ENCODE measurements at places on chromosomes 12 and 14. TPM values are rescaled to one million over a fixed set of nuclear protein-coding genes. Genes with fewer than 3 reads are reported as not detected.

- DNase-seq = no peak
These were observed 84.4 kb downstream of the PPP2R5C start for GRCh38 chr14:101845896-101846295.

- DNase-seq = no peak
These were observed 34.0 kb downstream of the TCHP start for GRCh38 chr12:109934026-109934425.

- no peak for DNase-seq
These were observed 20.2 kb downstream of the CEP170B start for GRCh38 chr14:104885031-104885972.

GRCh38 chr12:107917912-107918800, 143.7 kb downstream of the ASCL4 start:
- no peak for DNase-seq

DNA sequence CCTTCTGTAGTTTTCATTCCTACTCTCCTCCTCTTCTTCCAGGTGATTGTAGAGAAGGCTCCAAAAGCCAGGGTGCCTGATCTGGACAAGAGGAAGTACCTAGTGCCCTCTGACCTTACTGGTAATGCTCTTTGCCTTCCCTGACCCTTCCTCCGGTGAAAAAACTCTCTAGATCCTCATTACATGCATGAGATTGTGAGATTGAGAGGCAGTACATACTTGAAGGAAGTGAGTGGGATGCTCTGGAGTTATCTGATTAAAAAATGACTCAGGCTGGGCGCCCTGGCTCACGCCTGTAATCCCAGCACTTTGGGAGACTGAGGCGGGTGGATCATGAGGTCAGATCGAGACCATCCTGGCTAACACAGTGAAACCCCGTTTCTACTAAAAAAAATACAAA, 5.3 kb downstream of the GABARAPL1 start:
- DNase-seq = no peak

GRCh38 chr12:57616383-57617101, 5.3 kb downstream of the ARHGEF25 start:
- no peak for DNase-seq

- no peak for DNase-seq
These were observed 117.2 kb upstream of the DIO3 start for GRCh38 chr14:101444116-101444515.

DNA sequence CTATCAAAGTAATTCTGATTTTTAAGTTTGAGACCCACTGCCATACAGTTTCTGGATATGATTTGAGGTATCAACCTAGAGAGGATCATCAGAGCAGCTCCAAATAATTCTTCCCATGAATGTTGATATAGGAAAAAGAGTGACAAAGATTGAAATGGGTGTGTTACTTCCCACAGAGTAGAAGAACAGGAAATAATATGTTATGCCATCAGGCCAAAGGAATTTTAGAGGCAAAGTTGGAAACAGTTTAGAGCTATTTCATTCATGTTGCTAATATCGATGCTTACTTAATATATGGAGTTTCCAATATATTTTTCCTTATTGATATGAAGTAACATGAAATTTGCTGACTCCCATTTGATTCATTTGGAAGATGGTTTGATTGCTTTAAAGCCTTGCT, 8.9 kb upstream of the MSRB3 start:
- no peak for DNase-seq

DNA sequence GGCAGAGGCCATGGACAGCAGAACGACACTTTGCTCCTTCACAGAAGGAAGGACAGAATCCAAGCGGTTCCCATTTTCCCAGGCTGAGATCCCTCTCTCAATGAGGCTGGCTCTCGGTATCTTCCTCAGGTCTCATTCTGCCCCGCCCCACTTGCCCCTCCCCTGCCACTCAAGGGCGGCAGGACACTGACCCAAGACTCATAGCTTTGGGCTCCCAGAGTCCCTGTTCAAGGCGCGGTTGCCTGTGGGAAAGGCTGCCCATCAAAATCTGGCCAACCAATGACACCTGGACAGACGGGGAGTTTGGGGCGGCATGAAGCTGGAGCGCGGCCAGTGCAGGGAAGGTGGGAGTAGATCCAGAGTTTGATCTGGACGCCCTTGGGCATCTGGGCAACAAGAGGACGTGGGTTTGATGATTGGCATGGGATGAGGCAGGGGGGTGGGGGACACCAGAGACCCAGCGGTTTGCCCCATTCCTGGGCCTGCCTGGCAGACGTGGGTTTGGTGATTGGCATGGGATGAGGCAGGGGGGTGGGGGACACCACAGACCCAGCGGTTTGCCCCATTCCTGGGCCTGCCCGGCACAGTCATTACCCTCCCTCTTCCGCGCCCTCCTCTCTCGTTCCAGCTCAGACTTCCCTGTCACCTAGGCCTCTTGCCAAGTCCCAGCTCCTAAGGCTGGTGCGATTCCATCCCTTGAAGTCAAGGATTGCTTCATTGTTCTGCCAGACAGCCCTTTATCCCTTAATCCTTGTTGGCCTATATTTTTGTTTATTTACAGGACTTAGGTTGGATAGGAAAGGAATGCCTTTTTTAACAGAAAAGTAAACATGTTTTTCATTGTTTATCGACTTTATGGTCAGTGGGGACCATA, 92.1 kb downstream of the NINJ2 start:
- no peak for DNase-seq

- DNase-seq = no peak
These were observed 18.6 kb upstream of the CCDC198 start for GRCh38 chr14:57512220-57512619.

The KRT75 gene
- not detected for polyA plus RNA-seq

The ACSS3 gene
- 27.4 TPM for polyA plus RNA-seq

The ZNF385A gene
- 10.8 TPM for polyA plus RNA-seq

The CAPZA3 gene
- polyA plus RNA-seq = 0.38 TPM

The FGF23 gene
- polyA plus RNA-seq = 0.05 TPM

The RGS6 gene
- 1.00 TPM for polyA plus RNA-seq

The HOXC12 gene
- polyA plus RNA-seq = not detected

Data from left kidney (tissue), 8 donors.